ENCODE measurements at places on chromosomes 2 and 18.

- no peak for DNase-seq
Observed at GRCh38 chr2:199378948-199379650, 78.6 kb downstream of the SATB2 start.

GRCh38 chr18:75211953-75212750 lies 1.6 kb downstream of the TSHZ1 start:
- DNase-seq, result no peak

DNA sequence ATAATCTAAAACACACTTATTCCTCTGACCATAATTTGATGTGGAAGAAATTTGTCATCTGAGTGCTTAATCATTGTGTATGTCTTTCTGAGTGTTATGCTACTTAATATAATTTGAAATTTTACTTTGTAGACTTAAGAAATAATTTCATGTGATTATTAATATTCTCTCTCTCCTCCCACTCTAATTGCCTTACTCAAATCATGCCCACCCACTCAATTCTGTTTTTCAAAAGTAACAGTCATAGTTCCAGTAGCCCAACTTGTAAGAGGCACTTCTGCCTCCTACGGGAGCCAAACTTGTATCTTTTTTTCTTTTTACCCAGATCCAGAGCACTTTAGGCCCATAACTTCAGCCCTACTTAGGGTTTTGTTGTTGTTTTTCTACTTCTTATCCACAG lies 18.5 kb upstream of the KYNU start:
- no peak for DNase-seq

DNA sequence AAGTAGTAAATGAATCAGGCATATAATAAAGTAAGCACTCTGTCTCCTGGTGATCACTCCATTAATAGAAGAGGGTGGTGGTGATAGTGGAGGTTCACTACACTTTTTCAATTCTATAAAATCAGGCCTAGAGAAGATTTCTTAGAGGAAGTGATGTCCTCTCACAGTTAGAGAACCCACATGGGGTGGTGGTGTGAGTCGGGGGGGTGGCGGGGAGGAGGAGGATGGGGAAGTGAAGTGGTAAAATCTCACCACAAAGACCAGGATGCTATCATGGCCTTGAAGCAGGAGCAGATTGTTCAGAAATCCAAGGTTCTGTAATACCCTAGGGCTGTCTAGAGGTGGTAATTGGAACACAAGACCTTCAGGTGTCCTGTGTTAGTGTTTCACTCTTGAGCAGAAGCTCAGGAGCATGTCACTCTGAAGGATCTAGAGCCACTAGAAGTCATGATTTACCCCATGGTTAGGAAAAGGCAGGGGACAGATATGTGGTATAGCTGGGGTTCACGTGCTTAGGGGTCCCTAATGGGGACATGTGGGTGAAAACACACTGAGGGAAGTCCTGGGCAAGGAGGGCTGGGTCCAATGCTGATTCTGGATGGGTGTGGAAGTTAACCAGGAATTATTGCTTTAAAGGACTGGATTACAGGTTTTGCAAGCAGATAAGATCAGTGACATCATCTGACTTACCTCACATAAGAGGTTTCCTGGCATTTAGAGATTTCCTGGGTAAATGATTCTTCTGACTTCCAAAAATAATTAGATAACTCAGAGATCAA lies 31.0 kb downstream of the RNF125 start:
- DNase-seq, result no peak

DNA sequence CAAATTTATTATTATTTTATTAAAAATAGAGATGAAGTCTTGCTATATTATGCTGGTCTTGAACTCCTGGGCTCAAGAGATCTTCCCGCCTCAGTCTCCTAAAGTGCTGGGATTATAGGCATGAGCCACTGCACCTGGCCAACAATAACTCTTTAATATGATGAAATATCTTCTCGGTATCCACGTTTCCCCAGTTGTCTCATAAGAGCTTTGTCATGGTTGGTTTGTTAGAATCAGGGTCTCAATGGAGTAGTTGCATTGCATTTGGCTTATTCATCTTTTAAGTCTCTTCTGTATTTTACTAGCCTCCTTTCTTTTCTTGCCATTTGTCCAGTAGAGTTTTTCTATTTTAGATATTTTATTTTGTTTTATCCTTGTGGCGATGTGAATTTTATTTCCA lies 32.7 kb upstream of the DLX2 start:
- no peak for DNase-seq

GRCh38 chr2:118371515-118371914 lies 283.2 kb downstream of the INSIG2 start:
- no peak for DNase-seq

DNA sequence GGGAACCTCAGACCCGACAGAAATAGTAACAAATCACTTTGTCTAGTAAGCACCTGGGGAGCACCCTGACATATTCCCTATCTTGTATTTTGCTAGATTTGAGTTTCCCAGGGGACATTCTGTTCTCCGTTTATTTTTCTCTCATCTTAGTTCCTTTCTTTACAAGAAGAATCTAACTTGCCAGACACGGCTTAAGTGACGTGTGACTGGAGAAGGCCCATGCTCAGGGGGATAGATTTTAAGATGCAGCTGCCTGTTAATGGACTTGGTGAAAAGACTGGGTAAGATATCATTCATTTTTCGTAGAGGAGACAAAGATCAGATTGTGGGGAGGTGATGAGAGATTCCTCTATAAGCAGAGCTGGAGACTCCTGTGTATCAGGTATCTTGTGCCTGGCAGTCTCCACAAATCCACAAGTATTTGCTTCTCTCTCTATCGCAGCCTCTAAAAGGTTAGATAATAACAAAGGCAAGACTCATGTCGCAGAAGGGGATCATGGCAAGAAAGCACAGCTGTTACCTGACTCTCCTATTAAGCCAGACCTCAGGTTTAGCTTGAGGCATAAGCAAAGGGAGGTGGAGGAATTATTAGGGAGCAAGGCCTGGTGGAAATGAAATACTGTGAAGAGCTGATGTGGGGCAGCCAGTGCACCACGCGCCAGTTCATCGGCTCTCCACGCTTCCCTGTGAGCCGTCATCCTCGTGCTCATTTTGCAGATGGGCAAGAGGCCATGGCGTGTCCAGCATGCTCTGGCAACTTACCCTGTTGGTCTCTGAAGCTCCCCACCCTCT lies 347.2 kb upstream of the TNP1 start:
- DNase-seq, result no peak

DNA sequence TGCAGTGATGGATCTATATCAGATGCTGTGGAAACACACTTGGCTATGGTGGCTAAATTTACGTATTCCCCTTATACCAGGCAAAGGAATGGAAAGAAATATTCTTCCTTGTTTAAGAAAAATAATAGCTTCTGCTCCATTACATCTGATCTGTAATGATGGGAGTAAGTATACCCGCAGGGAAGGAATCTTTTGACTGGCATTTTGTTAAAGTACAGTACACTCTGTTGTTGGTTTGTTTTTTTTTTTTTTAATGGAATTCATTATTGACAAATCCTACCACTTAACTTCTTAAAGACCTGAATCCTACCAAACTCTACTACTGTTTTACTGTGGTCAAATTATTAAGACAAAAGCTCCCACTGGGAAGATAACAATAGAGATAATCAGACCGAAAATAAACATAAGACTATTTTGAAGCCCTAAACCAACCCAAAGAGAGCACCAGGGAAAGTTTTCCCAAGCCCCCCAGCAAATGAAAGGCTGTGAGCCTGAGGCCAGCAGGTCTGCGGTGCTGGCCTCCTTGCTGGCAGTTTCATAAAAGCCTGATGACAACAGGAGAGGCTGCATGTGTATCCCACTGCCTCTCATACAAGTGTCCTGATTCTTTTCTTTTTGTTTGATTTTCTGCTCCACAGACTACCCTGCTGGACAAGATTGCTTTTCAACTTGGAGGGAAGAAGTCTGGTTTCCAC lies 101.0 kb downstream of the SLC25A12 start:
- no peak for DNase-seq

- no peak for DNase-seq
Observed at GRCh38 chr2:191167766-191168165, 17.0 kb upstream of the STAT4 start.
